ENCODE measurements at places on chromosomes 4 and X. TPM values are rescaled to one million over a fixed set of nuclear protein-coding genes. Genes with fewer than 3 reads are reported as not detected.

SLC10A6 gene
- total RNA-seq: 7.1 TPM

CAPN6 gene
- 0.13 TPM for total RNA-seq

NDP gene
- not detected for total RNA-seq

CT45A3 gene
- total RNA-seq: not detected

- DNase-seq: no peak
Observed at GRCh38 chr4:23773884-23774636, 115.8 kb downstream of the PPARGC1A start.

DNA sequence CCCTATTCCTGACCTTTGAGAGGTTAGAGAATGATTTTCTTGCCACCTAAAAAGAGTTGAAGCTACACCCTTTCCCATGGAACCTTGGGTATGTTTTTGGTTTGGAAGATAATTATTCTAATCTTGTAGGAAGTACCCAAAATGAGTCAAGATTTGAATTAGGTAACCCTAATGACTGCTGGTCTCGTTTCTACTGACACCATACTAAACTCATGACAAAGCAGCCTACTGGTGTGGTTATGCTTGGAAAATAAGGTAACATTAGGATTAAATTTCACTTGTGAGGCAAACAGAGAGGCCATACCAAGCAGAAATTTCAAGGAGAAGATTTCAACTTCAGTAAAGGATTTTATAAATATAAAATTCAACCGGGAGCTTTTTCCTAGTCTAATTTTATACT is 107.9 kb downstream of the FBXW7 start:
- no peak for DNase-seq

DNA sequence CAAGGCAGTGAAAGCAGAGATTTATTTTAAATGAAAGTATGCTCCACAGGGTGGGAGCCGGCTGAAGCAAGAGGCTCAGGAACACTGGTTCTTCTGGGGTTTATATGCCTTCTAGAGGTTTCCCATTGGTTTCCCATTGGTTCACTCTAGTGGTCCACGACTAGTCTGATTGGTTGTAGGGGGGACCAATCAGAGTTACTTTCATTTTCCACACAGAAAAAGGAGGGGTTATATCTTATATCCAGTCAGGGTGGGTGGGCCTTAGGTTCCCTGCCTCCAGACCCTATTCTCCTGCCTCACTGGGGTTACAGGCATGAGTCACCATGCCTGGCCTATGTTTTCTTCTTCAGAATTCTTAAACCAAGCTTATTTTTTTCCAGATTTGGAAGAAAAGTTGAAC is 101.6 kb downstream of the KLHL8 start:
- DNase-seq: no peak

- DNase-seq: no peak
Observed at GRCh38 chr4:288891-289290, 16.4 kb downstream of the ZNF732 start.

- peak; percentile 55 for DNase-seq
Observed at GRCh38 chr4:86939729-86940575, 5.1 kb downstream of the AFF1 start.

- no peak for DNase-seq
Observed at GRCh38 chr4:156778093-156778492, 193.5 kb downstream of the PDGFC start.

DNA sequence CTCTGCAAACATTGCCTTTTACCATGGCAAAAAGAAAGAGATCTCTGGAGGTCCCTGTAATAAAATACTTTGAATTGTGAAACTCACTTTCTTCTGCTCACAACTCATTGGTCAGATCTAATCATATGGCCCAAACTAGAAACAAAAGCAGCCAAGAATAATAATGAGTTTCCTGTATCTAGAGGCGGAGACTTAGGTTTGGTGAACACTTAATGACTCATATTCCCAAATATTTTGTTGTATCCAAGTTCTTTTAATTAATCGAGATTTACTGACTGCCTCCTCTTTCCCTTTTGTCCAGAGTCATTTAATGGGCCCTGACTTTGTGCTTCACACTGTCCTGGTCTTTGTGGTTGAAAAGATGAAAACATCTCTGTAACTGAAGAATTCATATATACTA is 190.6 kb downstream of the CCSER1 start:
- DNase-seq: no peak

DNA sequence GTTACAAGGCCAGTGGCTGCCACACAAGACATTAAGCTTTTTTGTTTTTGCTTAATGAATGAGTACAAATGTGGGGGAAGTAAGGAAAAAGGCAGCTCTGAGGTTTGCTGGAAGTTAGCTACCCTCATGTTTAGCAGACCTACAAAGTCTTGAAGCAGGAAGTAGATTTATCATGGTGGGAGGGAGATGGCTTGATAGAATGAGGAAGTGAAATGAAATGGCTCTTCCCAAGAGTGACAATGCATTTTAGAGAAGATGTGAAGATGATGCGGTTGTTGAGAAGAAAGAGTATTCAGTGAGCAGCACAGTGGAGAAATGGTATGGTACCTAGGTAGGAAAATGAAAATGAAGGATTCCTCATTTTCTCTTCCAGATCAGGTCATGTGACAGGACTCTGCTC is 108.0 kb downstream of the SLIT2 start:
- DNase-seq: no peak

DNA sequence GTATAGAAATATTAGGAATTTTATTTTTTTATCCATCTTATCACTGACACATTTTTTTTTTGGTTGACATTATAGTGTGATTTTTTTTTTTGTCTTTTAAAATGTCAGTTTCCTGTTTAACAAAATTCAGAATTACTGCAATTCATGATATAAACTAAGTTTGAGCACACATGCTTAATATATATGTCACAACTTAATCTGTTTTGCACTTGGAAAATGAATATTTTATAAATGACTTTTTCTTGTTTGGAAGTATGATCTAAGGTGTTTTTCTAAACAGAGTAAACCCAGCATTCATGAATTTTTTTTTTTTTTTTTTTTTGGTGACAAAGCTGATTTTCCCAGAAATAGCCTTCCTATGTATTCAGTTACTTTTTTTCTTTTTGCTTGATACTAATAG is 2.4 kb downstream of the SMARCA5 start:
- no peak for DNase-seq

DNA sequence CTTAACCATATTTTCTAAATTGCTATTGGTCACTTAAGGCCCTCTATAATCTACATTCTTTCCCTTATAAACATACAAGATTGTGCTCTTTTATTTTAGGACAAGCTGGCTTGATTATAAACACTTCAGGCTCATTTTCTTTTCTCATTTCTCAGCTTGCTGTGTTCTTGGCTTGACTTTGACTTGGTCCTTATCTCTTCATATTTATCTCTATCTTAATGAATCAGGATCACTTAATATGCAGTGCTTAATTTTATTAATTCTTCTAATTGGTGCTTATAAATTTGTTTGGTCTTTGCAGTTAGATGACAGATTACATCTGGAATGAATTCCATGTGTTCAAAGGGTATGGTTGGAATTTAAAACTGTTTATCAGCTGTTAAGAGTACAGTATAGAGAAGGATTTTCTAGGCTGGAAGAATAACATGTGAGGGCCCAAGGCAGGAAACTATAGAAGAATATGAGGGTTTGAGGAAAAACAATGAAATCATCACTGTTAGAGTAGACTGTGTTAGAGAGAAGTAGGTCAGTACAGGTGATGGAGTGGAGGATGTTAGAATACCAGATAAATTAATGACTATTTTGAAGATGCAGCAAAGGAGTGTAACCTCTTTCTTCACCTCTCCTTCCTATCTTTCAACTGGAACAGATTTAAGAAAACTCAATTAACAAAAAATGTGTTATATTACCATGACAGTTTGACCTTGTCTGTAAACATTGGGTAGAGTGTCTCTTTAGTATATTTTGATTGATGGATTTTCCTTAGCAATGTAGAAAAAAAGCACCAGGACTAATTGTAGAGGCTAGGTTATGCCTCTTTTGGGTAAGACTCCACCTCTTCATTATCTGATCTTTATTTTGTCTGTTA is 169.6 kb downstream of the RAPGEF2 start:
- no peak for DNase-seq

DNA sequence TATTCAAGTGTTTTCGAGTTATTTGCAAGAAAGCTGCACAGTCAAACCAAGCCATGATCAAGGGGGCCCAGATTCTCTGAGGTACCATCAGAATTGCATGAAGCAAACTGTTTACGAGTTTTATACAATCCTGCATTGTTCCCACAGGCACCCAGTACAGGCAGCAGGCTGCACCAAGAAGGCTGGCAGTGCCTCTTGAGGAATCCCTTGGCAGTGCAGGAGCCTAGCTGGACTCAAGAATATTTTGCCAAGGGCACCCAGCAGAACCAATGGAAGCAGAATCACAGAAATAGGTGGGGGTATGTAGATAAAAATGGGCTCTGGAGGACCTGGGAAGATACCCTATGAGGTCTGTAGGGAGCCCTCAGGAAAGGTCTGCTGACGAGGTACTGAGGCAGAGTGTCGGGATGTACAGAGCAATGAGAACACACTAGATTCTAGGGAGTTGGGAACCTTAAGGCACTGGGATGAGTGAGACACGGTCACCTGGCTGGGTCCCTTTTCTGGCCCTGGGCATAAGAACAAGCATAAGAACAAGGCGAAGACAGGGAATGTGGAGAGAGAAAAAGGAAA is 2.5 kb upstream of the PLP1 start:
- DNase-seq: peak; percentile 5

DNA sequence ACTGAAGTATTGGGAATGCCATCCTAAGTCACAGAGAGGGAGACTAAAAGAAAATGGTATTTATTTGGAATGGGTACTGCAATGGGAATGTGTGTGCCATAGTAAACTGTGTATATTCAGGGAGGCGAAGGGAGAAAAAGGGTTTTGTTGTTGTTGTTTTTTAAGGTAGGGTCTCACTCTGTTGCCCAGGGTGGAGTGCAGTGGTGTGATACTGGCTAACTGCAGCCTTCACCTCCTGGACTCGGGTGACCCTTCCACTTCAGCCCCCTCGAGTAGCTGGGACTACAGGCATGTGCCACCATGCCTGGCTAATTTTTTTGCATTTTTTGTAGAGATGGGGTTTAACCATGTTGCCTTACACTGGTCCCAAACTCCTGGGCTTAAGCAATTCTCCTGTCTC is 4.3 kb upstream of the SLC10A3 start:
- DNase-seq: no peak
